Activated CD8-positive, alpha-beta memory T cell treated with anti-CD3 and anti-CD28 coated beads for 1 hour (primary cell): ENCODE measurements at places on chromosomes 16 and 17.

- no peak for DNase-seq
Observed at GRCh38 chr17:64182325-64183012, 52.5 kb upstream of the ERN1 start.

DNA sequence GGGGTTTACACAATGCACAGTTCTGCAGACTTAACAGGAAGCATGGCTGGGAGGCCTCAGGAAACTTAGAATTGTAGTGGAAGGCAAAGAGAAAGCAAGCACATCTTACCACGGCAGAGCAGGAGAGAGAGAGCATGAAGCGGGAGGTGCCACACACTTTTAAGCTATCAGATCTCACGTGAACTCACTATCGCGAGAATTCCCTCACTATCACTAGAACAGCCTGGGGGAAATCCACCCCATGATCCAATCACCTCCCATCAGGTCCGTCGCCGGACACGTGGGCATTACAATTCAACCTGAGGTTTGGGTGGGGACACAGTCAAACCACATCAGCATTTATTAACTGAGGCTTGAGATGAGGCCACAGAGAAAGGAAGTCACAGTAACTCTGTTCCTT is 326.7 kb downstream of the C16orf95 start:
- DNase-seq = no peak

- DNase-seq = no peak
Observed at GRCh38 chr17:4980644-4981216, 6.7 kb downstream of the CAMTA2 start.

GRCh38 chr17:11545696-11546095 is 52.6 kb upstream of the DNAH9 start:
- DNase-seq = no peak

DNA sequence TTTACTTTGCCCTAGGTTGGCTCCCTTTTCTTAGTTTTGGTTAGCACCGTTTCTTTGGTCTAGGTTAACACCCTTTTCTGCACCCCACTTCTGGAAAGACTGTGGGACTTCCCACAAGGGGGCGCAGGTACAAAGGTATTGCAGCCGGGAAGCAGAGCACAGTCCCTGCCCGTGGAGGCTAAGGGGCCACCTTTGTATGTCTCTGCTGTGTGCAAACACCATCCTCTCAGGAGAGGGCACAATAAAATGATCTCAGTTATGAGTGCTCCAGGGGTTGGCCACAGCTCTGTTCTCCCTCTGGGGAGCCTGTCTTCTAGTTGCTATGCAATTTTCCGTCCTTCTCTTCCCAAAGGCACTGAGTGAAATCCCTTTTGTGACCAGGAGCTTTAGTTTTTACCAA is 28.4 kb upstream of the TMC5 start:
- DNase-seq = no peak
